Hepatocyte (in vitro differentiated cells): ENCODE measurements at places on chromosomes 6 and 20.

DNA sequence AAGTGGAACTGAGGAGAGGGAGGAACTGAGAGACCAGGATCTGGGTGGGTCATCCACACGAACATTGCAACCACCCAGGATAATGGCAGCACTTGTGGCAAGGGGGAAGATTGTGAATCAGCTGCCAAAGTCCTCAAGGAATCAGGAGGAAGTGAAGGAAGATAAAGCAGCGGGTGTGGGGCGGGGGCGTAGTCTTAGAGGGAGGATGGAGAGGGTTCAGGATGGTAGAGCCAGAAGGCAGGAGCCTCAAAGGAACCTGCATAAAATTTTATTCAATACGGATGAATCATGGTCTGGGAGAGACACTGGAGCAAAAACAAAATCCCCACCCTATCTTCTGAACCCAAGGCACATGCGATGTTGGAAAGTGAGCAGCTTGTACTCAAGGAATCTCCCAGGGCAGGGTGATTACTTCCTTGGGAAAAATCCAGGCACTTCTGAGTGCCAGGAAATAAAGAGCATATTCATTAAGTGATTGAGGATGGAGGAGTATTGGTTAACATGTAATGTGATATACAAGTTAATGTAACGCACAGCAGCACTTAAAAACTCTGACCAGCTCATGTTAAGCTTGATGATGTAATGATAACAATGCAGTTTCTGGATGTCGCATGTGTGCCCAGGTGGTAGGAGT, 82.0 kb upstream of the B3GAT2 start:
- DNase-seq = no peak

DNA sequence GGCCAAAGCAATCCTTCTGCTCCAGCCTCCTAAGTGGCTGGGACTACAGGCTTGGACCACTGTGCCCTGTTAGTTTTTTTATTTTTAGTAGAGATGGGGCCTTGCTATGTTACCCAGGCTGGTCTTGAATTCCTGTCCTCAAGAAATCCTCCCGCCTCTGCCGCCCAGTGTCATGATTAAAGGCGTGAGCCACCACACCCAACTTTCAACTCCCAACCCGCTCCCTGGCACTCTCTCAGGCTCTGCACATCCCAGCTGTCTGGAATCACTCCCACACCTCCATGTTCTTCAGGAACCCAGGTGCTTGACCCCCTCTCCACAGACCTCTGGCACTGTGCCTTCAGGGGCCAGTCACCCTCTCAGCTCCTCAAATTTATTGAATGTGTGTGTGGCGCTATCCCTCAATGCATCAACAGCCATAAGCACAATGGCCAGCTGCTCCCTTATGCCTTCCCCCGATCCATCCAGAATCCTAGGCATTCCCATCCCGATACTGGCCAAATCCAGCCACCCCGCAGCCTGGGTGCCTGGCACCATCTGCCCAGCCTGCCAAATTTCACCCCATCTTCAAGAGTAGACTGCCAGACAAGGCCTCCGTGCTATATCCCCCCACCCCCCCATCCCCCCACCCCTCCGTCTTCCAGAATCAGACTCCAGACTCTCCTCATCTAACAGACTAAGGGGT, 647 bp upstream of the POU5F1 start:
- no peak for DNase-seq

DNA sequence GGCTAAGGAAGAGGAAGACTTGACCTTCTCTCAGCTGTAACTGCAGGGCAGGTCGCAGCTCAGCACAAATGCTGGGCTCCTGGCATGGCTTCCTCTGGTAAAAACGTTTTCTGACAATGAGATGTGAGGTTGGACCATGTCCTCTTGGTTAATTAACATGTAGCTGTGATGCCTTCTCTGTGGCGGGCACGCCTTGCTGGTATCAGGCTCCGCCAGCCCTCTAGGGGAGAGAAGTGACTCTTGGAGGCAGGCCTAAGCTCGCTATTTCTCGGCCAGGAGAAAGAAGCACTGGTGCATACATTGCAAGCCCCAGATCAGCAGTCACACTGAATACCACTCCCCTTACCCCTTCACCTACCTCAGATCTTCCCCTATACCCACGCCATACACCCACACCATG, 65.0 kb downstream of the QRSL1 start:
- no peak for DNase-seq

DNA sequence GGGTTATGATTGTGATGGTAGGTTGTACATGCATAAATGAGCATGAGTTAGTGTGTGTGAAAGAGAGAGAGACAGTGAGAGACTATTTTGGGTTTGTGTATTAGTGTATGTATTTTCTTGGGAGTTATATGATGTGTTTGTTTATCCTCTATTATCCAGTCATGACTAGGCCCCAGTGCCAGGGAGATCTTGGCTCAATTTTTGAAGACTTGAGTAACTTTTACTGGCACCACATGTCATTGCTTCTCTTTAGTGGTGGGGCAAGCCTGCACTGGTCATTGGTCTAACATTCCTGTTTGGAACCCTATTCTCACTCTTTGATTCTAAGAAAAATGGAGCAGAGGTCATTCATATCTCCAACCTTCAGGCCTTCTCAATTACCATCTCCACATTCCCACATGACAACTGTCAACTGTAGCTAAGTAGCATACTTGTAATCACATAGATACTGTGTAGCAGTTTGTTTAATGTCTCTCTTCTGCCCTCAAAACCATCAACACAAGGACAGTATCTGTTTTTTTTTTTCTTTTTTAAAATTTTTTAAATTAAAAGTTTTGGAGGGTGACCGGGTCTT, 8.8 kb downstream of the L3MBTL1 start:
- DNase-seq = no peak

DNA sequence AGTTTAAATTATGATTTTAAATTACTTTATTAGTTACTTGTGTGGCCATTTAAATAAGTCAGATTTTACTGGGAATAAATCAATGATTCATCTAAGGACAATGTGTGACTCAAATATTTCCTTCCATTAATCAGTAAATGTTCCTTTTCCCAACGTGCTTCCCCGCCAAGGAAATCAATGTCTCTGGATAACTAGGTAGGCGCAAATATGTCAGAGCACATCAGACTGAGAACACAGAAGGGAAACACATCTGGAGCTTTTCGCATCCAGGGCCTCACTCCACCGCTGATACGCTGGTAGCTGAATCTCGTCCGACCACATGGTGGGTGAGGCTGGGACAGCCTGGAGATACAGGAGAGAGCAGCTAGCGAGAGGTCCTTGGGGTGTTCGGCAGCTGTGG, 56.4 kb upstream of the RPS6KA2 start:
- no peak for DNase-seq

- no peak for DNase-seq
Measured at GRCh38 chr20:48601798-48602197, 226.0 kb downstream of the PREX1 start.

DNA sequence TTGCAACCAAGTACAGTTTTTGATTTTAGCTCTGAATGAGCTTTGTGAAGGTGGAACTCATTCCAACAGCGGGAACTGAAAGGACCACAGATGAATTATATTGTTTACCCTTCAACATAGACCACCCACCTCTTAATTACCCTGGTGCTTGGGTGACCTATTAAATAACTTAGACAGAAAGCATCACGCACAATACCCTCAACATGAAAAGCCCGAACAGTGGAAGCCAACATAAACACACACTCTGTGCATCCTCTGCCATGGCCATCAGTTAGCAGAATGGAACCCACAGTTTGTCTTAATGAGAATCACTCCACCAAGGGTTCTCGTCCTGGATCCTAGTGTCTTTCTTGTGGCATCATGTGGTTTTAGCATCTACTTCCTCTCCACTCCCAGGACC, 60.5 kb downstream of the FOXF2 start:
- no peak for DNase-seq

- DNase-seq = no peak
Measured at GRCh38 chr6:136783495-136784270, 8.6 kb downstream of the MAP3K5 start.

DNA sequence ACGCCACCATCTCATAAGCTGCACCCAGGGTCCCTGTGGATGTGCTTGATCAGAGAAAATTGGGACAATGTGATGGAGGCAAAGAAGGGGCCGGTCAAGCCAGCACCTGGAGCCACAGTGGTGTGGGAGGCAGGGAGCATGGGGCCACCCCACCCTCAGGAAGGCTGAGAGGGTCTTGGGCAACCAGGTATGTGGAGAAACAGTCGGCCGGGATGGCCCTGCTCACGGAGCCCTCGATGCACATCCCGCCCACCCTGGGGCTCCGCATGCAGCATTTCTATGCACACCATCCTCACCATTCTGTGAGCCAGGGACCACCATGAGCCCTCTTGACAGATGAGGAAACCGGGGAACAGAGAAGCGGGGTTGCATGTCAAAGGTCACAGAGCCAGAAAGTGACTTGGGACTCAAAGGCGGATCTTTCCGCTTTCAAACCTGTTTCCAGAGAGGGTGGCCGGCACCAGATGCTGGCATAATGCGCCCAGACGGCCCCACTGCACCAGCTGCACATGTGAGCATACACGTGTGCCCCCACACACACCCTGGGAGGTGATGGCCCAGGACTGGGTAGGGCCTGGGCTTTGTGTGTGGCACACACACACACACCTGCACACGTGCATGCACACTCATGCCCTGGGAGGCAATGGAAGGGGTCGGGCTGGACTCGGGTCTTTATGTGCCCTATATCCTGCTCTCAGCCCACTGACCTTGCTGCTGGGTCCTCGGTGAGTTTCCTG, 398.5 kb downstream of the TAF4 start:
- no peak for DNase-seq

DNA sequence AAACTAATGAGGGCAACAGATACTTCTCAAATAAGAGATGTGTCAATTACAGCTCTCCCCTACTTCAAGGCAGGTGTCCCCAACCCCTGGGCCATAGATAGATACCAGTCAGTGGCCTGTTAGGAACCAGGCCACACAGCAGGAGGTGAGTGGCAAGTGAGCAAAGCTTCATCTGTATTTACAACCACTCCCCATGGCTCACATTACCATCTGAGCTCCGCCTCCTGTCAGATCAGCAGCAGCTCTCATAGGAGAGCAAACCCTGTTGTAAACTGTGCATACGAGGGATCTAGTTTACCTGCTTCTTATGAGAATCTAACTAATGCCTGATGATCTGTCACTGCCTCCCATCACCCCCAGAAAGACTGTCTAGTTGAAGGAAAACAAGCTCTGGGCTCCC, 422.1 kb downstream of the GJA1 start:
- no peak for DNase-seq

- DNase-seq = peak; percentile 97
Measured at GRCh38 chr20:50645253-50646068, 45.9 kb downstream of the RIPOR3 start.

DNA sequence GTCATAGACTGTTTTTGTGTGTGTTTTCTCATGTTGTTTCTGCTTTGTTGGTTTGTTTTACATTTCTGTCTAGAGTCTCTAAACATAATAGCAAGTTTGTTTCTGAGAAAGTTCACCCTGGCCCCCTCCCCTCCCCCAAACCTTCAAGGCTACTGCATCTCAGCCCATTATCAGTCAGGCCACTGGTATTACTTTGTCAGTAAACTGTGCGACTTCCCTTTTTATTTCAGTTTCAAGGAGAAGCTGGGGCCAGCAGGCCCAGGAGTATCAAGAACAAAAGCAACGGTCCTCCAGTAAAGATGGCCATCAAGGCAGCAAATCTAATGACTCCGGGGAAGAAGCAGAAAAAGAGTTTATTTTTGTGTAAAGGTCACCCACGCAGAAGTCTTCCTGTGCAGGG, 32.8 kb upstream of the SCGN start:
- no peak for DNase-seq

GRCh38 chr6:52725143-52725534, 38.1 kb downstream of the GSTA2 start:
- peak; percentile 68 for DNase-seq

DNA sequence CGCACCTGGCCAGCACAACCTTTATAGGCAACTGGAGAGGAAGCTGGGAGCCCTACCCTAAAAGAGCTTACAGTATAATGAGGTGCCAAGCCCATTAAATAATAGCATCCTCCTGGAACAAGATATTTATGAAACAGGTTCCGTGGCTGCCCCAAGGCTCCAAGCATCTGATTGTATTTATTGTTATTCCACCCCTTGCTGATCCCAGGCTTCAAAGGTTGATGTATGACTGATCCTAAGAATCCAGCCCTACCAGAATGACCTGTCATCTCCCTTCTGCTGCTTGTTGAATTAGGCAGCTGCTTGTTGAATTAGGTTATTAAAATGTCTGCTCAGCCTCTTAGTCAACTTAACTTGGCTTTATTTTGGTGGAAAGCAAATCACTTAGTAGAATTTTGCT, 35.2 kb upstream of the SASH1 start:
- DNase-seq = peak; percentile 18

GRCh38 chr6:3698021-3698420, 53.5 kb downstream of the PXDC1 start:
- no peak for DNase-seq

GRCh38 chr20:54433636-54434035, 41.8 kb upstream of the DOK5 start:
- DNase-seq = no peak

GRCh38 chr6:21870076-21870730, 276.7 kb downstream of the SOX4 start:
- no peak for DNase-seq

DNA sequence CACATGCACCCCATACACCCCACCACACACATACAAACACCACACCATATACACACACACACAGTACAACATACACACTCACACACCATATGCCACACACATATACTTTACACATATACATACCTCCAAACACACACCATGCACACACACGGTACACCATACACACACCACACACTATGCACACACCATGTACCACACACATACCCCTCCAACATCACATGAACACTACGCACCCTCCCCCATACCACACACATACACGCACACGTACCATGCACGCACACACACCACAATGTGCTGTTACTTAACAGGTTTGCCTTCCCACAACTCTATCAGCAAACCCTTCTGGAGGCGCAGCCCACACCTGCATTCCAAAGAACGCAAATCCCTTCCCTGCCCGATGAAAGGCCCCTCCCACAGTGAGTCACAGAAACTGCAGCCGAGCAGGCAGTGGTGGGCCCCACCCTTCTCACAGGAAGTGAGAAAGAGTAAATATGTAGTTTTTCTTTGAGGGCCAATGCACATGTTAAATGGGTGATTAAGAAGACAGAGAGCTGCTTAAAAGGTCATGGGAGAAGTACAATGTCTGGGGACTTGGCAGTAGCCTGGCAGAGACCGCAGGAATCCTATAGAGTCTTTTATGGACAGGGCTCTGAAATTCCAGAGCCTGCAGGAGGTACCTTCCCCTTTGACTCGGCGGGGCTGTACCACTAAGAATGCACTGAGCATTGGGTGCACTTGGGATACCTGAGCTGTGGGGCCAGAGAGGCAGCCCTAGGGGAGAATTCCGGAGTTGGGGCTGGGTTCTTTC, 34.1 kb upstream of the EZR start:
- DNase-seq = peak; percentile 95

DNA sequence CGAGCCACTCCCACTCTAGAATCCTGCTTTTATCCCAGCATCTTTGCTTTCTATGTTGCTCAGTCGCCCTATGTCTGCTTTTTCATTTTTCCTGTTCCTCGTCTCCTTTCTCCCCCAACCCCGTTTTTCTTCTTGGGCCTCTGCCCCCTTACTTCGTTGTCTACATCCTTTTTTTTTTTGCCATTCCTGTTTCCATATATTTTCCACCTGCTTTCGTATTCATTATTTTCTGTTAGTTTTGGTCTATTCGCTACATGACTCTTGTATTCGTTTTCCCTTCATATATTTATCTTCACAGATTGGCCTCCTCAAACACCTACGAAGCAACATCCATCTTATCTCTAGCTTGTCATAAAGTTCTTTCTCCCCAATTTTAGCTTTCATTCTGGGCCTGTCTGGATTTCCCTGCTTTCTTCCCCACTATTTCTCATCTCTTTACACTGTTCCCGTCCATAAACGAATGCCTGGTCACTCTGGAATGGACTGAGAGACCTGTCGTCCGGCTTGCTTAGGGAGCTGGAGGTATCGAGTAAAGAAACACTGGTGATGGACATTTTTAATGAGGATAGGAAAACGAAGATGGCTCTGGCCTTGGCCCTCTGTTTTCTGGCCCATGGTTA, 915 bp downstream of the PRRC2A start:
- no peak for DNase-seq
